A549 treated with ZK216348 at 1 μM for 4 hours (cell line): ENCODE measurements at places on chromosomes 2 and 18. TPM values are rescaled to one million over a fixed set of nuclear protein-coding genes. Genes with fewer than 3 reads are reported as not detected.

SERPINB10 gene
- not detected in 5 replicates for total RNA-seq

FKBP1B gene
- 8.9 to 12.0 TPM (median 11.0 TPM) in 5 replicates for total RNA-seq

MAL gene
- total RNA-seq, result not detected in 5 replicates

OBSL1 gene
- 13.6 to 26.1 TPM (median 21.3 TPM) in 5 replicates for total RNA-seq

PRADC1 gene
- 17.8 to 26.8 TPM (median 25.1 TPM) in 5 replicates for total RNA-seq

DSG1 gene
- not detected in 5 replicates for total RNA-seq

SALL3 gene
- not detected in 5 replicates for total RNA-seq

PDE1A gene
- total RNA-seq, result 0.07 to 0.43 TPM (median 0.15 TPM) in 5 replicates

ALKAL2 gene
- total RNA-seq, result not detected in 5 replicates

RIT2 gene
- total RNA-seq, result not detected in 5 replicates

SCYGR6 gene
- not detected in 5 replicates for total RNA-seq

CFAP210 gene
- 0.13 to 0.89 TPM (median 0.41 TPM) in 5 replicates for total RNA-seq

CDCA7 gene
- 32.3 to 49.4 TPM (median 45.8 TPM) in 5 replicates for total RNA-seq

ARHGAP25 gene
- 0.14 to 0.39 TPM (median 0.29 TPM) in 4 of 5 replicates, not detected in the other for total RNA-seq

LTBP1 gene
- total RNA-seq, result 20.8 to 30.3 TPM (median 24.3 TPM) in 5 replicates

ECEL1 gene
- total RNA-seq, result 0.07 to 0.31 TPM (median 0.21 TPM) in 4 of 5 replicates, not detected in the other

MOGAT1 gene
- not detected in 5 replicates for total RNA-seq

STPG4 gene
- not detected in 5 replicates for total RNA-seq

TMEM37 gene
- 1.5 to 2.1 TPM (median 1.6 TPM) in 5 replicates for total RNA-seq

GPBAR1 gene
- 0.09 to 0.19 TPM (median 0.12 TPM) in 3 of 5 replicates, not detected in the others for total RNA-seq

PCBP1 gene
- 353 to 429 TPM (median 420 TPM) in 5 replicates for total RNA-seq

SERPINB11 gene
- total RNA-seq, result 0.13 TPM in 1 of 5 replicates, not detected in the others

TUBA3E gene
- total RNA-seq, result 0.62 to 0.97 TPM (median 0.78 TPM) in 5 replicates

INHBB gene
- 12.6 to 25.0 TPM (median 20.7 TPM) in 5 replicates for total RNA-seq

LINC00305 gene
- total RNA-seq, result not detected in 5 replicates

CRIM1 gene
- 97.5 to 186 TPM (median 149 TPM) in 5 replicates for total RNA-seq

CTLA4 gene
- not detected in 5 replicates for total RNA-seq

LHCGR gene
- total RNA-seq, result not detected in 5 replicates

ADGRF3 gene
- 0.10 to 0.52 TPM in 2 of 5 replicates, not detected in the others for total RNA-seq
